Activated CD4-positive, alpha-beta memory T cell treated with anti-CD3 and anti-CD28 coated beads, Interleukin-2, amount 10 ng/mL, durations not matched to agents 7 days and 5 days (primary cell): ENCODE measurements at places on chromosomes 7 and 10. TPM values are rescaled to one million over a fixed set of nuclear protein-coding genes. Genes with fewer than 3 reads are reported as not detected.

The OPTN gene
- 197 TPM for total RNA-seq

The LIPM gene
- total RNA-seq, result not detected

DNA sequence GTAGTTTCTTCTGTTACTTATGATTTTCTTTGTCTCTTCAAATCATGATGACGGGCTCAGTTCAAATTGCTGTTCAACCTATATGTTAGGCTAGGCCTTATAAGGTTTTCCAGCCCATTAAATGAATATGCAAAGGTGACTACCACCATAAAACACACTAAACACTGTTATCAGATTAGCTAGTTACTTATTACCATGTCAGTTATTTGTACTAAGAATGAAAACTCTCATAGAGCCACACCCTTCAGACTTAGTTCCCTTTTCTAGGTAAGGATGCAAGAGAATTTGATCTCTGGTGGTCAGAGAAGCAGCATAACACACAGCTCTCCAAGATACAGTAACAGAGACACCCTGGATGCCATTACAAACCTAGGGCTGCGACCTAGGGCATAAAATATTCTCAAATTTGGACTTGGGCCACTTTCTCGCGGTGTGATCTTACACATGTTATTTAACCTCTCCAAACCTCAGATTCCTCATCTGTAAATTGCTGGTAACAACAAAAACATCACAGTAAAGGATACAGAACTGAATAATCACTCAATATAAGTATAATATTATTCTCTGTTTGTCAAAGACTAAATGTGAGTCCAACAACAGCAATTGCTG is 35.6 kb downstream of the ANKMY2 start:
- no peak for DNase-seq

- DNase-seq, result peak; percentile 84
Measured at GRCh38 chr7:43648473-43649406, 65.8 kb downstream of the STK17A start.

- no peak for DNase-seq
Measured at GRCh38 chr10:61283481-61284221, 169.5 kb downstream of the TMEM26 start.

GRCh38 chr7:149662591-149663095 is 110.7 kb downstream of the ZNF467 start:
- DNase-seq, result peak; percentile 71

DNA sequence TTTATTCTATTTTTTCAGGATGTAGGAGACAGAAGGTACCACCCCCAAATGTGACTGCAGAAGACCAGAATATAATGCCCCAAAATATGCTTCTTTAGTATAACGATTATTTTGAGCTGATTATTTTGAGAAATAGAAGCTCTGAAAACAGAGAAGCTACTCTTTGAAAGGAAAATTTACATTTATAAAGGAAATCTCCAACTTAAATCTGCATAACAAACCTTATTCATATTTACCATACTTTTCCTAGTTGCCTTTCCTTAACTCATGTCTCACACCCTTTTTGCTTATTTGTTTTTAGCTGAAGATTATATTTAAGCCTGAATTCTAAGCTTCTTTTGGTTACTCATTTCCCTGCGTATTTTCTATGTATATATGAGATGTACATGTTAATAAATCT is 127.1 kb upstream of the THSD7A start:
- no peak for DNase-seq

GRCh38 chr10:35386594-35387174 is 50.4 kb downstream of the CCNY start:
- no peak for DNase-seq

GRCh38 chr10:84700668-84701369 is 372.4 kb downstream of the CCSER2 start:
- no peak for DNase-seq

DNA sequence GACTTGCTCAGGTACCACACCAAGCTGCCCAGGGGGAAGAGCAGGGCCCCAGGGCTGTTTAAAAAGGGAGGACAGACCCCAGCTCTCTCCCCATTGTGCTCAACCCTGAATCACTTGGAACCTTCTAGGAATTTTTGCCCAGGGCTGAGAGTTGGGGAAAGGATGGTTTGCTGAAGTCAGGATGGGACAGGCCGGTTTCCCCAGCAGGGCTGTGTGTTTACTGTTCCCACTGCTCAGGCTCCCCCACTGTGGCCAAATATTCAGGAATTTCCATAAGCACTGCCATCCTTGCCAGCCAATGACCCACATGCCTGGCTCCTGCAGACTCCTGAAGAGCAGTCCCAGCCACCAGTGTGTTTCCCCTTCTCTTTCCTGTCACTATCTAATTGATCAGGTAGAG is 120.7 kb downstream of the WDFY4 start:
- no peak for DNase-seq

DNA sequence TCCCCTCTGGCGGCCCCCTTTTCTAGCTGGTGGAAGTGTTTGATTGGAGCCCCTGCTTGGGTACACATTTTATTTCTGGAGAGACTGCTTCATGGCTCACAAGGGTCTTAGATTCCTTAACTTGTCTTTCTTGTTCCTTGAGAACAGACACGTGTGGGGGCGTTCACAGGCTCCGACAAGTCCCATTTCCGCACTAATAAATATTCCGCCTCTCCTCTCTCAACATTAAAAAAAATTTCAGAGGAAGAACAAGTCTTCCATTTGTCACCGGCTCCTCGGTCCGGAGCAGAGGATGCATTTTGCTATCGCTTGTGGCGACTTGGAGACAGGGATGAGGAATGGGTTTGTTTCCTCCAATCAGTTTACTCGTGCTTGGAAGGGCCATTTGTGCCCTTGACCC is 134.0 kb upstream of the PODXL start:
- DNase-seq, result no peak
